Body of pancreas (tissue), 4 donors: ENCODE measurements at places on chromosomes 6 and 20.

- DNase-seq, result no peak
Measured at GRCh38 chr6:52872031-52872430, 31.4 kb upstream of the GSTA5 start.

DNA sequence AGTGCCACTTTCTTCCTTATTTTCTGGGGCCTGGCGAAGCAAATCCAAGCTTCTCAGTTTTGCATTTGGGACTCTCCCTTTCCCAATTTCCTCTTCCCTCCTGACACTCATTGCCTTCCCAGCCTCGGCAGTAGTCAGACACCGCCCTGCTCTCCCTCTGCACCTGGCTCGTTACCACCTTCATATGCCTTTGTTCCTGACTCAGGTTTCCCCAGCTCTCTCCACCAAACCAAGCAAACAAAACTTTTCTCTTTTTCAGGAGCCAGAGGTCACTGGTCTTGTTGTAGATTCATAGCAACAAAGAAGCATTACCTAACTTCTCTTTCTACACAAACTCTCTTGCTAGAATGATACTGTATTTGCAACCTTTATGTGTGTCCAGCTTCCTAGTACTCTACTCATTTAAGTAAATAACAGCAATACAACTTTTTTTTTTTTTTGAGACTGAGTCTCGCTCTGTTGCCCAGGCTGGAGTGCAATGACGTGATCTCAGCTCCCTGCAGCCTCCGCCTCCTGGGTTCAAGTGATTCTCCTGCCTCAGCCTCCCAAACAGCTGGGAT, 9.0 kb upstream of the ZC3H12D start:
- DNase-seq, result no peak

GRCh38 chr6:28658475-28659249, 133.0 kb downstream of the GPX5 start:
- DNase-seq, result no peak

- peak; percentile 77 for DNase-seq
Measured at GRCh38 chr6:139597771-139598755, 223.6 kb upstream of the CITED2 start.

GRCh38 chr20:53302695-53303412, 290.8 kb downstream of the ZNF217 start:
- DNase-seq, result no peak

DNA sequence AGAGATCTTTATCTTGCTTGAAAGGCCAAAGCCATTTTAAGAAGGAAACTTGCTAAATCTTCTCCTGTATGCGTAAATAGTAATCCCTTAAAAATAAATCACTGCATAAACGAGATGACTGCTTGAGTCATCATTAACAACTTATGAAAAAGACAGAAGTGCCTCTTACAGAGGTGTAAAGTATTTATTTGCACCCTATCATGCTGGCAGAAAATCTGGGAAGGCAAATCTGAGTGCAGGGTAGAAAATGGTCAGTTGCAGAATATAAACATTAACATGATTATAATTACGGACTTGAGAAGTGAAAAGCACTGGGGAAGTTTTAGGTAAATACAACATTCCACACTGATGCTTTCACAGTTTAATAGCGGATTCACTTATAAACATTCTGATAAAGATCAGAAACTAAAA, 67.5 kb upstream of the FBXO30 start:
- no peak for DNase-seq

DNA sequence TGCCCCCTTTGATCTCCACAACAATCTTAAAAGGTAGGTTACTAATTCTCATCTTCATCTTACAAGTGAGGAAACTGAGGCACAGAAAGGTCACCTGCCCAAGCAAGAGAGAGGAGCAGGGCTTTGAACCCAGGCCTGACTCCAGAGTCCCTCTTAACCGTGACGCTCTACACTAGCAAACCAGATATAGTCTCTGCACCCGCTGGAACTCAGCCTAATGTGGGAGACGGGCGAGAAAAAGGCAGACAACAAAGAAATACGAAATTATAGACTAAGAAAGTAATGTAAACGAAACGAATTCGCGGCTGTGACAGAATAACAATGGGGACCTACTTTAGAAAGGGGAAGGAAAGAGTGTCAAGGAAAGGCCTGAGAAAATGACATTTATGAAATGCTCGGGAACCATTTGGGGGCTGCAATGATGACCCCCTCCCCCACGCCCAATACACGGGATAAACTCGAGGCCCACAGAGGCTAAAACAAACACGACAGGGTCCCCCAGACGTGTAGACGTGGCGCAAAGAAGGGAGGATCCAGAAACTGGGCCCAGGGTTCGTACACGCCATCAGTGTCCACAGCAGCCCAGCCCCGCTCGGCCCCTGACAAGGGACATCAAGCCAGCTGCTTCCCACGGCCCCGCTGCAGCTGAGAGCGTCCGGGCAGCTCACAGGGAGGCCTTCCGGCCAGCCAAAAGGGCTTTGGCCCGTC, 637 bp downstream of the TRPC4AP start:
- DNase-seq, result peak; percentile 31

- DNase-seq, result peak; percentile 80
Measured at GRCh38 chr6:42452171-42453030, 675 bp upstream of the TRERF1 start.

DNA sequence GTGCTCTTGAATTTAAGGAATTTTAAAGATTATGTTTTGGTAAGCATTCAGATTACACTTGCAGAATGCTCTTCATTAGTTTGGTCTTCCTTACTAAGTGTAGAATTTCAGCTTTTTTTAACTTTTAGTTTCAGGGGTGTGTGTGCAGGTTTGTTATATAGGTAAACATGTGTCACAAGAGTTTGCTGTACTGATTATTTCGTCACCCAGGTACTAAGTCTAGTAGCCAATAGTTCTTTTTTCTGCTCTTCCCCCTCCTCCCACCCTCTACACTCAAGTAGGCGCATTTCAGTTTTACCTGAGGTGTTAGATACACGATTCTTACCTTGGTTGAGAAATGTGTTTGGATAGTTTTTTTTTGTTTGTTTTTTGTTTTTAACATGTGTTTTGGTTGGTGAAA, 68.3 kb downstream of the AFG1L start:
- no peak for DNase-seq

DNA sequence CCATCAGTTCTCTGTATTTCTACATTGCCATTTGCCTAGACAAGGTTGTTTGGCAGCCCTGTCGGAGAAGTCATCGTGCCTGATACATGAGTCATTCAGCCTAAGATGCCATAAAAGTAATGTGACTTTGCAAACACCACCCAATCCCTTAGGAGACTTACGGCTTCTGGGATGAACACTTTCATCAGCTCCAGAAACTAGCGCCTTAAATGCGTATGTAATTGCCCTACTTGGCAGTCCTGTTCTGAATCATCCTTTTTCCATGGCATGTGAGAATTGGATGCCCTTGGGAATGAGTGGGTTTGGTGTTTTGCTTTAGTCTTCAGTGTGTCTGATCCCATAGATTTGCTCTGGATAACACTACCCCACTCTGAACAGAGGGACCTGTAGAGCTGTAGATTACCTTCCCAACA, 158.5 kb downstream of the SASH1 start:
- peak; percentile 26 for DNase-seq

DNA sequence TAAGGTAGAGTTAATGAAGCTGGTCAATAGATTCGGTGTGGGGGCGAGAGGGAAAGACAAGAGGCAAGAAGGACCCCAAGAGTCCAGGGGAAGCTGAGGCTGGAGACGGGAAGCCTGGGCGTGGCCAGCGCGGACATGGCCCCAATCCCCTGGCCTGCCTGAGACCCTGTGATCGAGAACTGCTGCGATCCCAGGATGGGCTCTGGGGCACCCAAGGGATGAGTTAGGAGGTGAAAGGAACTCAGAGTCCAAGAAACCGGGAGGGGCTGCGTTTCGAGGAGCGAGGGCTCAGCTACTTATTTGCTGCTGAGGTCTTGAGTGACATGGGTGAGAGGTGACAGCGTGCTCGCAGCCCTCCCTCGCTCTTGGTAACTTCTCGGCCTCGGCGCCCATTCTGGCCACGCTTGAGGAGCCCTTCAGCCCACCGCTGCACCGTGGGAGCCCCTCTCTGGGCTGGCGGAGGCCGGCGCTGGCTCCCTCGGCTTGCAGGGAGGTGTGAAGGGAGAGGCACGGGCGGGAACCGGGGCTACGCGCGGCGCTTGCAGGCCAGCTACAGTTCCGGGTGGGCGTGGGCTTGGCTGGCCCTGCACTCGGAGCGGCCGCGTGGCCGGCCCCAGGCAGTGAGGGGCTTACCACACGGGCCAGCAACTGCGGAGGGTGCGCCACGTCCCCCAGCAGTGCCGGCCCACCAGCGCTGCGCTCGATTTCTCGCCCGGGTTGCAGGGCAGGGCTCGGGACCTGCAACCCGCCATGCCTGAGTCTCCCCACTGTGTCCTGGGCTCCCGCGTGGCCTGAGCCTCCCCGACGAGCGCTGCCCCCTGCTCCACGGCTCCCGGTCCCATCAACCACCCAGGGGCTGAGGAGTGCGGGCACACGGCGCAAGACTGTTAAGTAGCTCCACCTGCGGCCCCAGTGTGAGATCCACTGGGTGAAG, 58.2 kb downstream of the IRF4 start:
- no peak for DNase-seq
